ENCODE measurements at places on chromosomes 4 and X.

DNA sequence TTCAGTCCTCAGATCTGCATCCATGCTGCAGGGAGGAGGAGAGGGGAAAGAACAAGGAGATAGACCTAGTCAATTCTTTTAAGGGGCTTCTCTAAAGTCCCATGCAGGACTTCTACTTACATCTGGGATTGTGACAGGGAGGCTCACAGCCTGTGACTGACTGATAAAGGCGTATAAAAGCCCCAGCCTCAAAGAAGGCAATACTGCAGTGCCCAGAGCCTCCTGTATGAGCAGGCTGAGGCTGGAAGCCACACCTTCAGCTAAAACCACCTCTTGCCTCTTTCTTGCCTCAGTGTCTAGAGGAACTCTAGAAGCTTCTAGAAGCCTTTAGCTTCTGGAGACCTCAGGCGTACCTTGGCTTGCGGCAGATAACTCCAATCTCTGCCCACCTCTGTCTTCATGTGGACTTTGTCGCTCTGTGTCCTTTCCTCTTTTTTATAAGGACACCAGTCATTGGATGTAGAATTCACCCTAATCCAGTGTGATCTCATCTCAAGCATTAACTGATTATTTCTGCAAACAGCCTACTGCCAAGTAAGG lies 6.0 kb upstream of the ZCCHC4 start:
- DNase-seq = no peak

GRCh38 chr4:145635630-145636029 lies 16.4 kb downstream of the MMAA start:
- no peak for DNase-seq

GRCh38 chrX:47232197-47232802 lies 509 bp upstream of the USP11 start:
- no peak for DNase-seq

GRCh38 chr4:91909963-91910362 lies 393.8 kb upstream of the GRID2 start:
- no peak for DNase-seq

DNA sequence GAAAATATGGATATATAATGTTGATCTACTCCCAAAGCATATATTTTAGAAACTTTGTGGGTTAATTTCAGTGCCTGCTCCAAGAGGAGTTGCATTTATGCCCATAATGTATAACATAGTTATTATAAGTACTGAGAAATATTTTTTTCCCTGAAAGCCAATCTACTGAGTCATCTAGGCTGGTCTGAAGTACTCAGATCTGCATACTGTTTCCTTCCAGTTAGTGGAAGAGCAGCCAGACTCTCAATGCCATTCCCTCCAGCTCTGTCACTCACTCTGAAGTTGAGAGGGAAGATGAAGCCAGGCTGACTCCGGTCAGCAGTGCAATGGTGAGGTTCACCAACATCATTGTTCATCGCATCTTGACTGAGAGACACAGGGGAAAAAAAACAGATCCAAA lies 505.1 kb downstream of the PPARGC1A start:
- no peak for DNase-seq

DNA sequence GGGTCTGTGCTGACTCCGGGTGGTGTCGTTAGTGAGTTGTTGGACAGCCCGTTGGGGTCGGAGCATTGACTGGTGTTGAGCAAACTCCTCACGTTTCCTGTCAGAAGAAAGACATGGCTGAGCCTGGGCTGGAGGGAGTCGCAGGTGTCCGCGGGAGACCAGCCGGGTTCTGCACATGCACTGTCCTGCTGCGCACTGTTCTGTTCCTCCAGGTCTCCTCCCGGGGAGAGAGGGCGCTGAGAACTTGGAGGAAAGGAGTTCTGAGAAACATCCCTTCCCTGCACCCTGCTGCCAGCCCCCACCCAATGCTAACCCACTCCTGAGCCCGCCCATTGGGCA lies 1.1 kb downstream of the ZNF141 start:
- no peak for DNase-seq

GRCh38 chr4:121690001-121690400 lies 6.8 kb downstream of the ANXA5 start:
- DNase-seq = no peak

Data from GM12864 (cell line).